ENCODE measurements at places on chromosomes 7 and 10.

GRCh38 chr7:3862774-3863173, 561.7 kb downstream of the SDK1 start:
- DNase-seq: no peak

DNA sequence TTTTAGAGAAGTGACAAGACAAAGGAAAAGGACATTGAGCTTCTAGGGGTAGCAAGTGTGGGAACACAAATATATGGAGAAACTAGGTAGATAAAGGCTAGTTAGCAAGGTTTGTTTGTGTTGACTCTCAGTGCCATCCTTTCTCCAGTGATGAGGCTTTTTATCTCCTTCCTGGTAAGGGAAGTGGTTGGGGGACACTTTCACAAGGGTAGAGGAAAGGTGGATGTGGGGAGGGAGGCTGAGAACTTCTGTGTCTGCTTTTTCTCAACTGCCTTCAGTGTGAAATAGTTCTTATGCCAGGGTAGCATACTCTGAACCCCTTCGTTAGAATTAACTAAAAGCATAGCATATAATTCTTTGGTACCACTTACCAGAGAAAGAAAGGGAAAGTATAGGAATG, 93.0 kb upstream of the STRIP2 start:
- DNase-seq: no peak

DNA sequence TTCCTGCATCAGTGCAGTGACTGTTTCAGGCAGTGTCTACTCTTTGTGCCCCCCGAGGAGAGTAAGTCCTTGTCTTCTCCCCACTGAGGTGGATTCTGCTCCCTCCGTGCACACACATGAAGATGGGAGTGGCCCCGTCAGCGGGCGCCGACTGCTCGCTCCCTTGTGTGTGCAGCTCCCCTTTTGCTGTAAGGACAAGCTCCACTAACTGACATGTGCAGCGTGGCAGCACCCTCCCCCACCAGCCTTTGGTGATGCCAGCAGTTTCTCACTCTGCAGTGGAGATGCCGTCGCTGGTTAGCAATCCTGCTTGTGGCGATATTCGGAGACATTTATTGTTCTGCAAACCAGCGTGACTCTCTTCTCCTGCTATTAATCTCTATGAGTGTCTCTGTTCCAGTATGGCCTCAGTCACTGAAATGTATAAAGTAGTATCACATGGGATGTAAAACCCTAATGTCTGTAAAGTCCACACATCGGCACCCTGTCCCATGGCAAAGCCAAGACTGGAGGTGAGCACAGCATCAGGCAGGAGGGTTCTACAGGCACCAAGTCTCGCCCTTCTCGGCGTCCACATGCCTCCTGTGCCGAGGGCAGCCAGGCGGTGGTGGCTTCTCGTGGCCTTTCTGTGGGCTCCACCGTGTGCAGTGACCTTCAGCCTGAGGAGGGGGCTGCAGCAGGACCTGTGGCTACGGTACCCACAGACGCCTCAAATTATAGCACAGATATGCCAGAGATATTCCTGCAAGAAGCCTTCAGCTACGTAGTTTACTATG, 202.7 kb downstream of the EBF3 start:
- no peak for DNase-seq

- peak; percentile 63 for DNase-seq
Observed at GRCh38 chr7:123367484-123368122, 166.8 kb downstream of the IQUB start.

DNA sequence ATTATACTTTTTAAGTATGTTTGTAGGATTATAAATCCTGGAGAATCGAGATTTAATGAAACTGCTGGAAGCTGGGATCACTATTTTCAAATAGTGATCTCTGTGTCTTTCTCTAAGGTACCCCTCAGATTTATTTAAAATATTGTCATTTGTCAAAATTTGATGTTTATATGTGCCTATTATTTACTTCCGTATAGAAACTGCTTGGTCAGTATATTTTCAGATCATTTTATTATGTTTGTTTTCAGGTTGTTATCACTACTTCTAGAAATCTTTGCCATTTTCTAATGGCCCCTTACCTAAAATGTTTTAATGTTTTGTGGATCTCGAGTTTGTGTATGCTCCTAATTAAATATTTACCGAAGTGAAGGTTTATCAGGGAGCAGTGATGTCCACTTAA, 183.7 kb downstream of the SND1 start:
- DNase-seq: no peak
